Transverse colon (tissue), 4 donors: ENCODE measurements at places on chromosomes 4 and X.

DNA sequence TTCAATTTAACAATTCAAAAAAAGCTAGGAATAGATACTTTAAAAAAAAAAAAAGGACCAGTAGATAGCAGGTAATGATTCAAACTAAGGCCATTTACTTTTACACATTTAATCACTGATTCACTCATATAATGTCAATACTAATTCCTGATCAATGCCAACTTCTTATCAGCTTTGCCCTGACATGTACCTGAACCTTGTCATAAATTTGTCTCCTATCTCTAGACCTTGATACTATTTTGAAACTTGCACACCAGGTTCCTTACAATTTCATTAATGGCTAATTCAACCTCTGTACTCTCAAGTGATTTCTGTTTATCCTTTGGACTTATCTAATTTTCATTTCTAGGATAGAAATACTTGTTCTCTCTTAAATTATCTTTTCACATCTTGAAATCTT is 55.4 kb downstream of the UGT2B4 start:
- no peak for DNase-seq

GRCh38 chr4:119165767-119166166 is 30.1 kb downstream of the MYOZ2 start:
- no peak for DNase-seq

DNA sequence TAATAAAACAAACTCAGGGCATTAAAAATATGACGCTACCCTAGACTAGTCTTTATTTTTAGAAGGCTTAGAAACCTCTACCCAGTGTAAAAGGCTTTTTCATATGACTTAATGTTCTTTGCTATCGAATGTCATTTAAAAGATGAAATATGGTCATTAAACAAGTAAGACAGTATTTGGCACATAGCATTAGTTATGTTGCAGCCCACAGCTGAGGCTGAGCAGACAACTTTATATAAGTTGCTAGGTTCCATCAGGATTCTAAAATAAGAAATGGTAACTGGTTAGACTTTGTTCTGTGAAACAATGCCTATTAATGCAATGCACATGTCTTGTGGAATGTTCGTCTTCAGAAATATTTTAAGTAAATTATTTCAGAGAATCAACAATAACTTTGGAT is 10.4 kb upstream of the PRSS12 start:
- DNase-seq = no peak

DNA sequence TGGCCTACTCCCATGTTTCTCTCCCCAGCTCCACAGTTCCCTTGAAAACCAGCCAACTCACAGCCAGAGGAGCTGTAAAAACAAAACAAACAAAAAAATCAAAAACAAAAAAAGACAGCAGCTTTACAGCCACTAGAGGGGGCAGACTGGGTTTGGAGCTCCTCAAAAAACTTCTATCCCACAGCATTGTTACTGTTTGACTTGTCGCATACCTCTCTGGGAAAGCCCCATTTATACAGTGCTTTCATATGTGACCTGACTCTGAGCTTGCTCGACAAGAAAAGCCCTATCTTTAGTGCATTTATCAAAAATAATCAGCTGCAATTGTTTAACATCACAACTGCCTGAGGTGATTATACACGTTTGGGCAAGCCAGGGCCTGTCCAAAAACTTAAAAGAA is 21.6 kb downstream of the TSPAN6 start:
- DNase-seq = peak; percentile 18

GRCh38 chrX:141760761-141761160 is 62.2 kb upstream of the SPANXD start:
- no peak for DNase-seq

DNA sequence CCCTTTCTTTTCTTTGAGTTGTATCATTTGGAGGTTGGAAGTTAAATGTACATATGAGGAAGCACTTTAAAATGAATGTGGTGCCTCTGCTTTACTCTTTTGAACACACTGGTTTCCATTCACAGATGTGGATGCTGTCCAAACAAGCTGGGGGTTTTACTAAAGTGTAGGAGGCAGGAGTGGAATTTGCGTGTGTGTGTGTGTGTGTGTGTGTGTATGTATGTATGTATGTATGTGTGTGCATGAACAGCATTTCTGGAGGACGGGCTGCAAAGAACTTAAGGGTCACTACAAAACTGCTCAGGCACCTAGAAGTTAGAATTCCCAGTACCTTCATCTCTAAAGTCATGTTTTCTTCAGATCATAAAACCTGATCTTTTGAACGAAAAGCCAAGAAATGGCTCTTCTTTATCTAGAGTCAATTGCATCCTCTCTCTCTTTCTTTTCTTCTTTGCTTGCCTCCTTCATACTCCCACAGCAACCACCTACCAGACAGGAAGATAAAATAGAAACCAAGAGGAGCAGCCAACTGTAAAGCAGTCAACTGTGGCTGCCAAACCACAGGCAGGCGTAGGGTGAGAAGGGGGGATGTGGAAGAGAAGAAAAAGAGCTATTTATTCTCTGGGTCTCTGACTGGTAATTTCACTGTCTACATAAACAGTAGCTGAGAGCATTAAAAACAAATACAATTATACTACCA is 177.0 kb upstream of the RASGEF1B start:
- DNase-seq = peak; percentile 15

DNA sequence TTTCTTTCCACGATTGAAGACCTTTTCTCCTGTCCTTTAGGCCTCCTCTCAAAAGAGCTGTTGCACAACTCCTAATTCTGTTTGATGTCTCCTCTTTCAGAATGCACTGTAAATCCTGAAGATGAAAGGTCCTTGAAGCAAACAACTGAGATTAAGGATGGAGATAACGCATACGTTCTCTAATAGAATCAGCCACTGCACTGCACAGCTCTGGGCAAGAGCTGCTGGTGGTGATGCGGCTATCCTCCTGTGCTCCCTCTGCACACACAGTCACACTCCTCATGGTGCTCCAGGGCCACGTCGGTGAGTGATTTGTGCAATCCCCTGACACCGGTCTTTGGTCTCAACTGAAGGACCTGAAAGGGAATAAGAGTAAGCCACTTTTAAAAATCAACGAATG is 208.7 kb downstream of the PDGFC start:
- no peak for DNase-seq

DNA sequence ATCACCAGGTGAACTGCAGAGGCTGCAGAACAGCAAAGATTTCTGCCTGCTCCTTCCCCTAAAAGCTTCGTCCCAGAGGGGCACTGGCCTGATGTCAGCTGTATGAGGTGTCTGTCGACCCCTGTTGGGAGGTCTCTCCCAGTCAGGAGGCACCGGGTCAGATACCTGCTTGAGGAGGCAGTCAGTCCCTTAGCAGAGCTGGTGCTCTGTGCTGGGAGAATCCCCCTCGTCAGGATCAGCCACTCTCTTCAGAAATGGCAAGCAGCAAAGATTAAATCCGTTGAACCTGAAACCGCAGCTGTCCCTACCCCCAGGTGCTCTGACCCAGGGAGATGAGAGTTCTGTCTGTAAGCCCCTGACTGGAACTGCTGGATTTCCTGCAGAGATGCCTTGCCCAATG is 1166.3 kb upstream of the ADGRL3 start:
- DNase-seq = no peak

DNA sequence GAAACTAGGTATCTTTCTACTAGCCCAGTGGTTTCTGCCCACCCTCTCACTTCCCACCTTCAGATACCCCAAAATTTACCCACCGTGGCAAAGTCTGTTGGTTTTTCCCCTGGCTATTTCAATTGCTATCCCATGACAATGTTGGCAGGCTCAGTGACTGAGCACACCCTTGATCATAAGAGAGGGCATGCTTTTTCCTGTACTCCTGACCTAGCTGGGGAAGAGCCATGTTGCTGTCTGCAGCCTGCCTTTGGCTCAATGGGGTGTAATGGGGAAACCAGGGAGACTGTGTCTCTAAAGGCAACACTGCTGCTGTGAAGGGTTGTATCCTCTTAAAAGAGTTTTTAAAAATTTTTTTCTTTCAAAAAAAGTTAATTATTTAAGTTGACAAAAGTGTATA is 90.4 kb upstream of the CITED1 start:
- no peak for DNase-seq

DNA sequence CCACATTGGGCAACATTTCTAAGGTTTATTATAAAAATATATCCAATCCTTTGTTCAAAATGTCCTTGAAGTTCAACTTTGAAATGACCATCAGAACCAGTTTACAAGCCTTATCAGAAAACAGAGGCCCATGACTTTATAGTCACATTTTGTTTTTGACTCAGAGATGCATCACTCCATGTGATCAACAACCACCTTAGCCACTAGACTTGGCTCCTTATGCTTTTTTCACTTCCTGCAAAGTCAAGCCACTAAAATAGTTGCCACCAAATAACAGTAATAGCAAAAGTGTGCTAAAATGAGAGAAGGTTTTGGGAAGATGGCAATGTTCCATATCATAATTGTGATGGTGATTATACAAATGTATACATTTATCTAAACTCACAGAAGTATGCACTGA is 181.7 kb downstream of the MAML3 start:
- DNase-seq = no peak

DNA sequence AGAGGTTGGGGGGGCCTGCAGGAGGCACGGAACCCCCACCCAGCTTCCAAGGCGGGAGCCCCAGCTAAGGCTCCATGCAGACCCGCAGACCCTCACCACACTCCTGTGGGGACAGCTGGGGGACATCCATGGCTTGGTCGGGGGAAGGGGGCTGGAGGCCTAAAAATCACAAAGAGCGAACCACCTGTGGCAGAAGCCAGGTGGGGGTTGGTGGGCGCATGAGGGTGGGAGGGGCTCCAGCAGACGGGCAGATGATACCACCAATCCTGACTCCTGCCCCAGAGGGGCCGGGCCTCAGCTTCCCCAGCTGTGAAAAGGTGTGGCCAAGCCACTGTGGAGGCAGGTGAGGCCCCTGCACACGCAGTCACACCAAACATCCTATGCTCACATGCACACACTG is 111.6 kb downstream of the FAM53A start:
- no peak for DNase-seq

DNA sequence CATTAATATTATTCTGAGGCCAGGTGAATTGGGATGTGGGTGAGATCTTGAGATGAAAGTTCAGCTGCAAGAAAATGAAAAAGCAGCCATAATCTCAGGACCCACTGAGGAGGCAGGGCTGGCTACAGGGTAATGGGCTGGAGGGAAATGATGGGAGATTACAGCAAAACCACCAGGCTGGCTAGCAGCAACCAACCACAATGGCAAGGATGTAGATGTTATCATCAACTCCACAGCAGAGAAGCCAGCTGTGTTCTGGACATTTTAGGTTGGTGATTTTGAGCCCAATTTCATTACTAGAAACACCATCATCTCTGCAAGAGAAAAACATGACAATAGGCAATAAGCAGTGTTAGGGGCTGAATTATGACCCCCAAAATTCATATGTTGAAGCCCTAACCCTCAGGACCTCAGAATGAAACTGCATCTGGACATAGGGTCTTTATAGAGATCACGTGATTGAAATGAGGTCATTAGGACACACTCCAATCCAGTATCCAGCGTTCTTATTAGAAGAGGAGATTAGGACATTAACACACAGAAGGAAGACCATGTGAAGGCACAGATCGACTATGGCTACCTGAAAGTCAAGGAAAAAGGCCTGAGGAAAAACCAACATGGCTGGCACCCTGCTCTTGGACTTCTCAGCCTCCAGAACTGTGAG is 139.8 kb upstream of the KIT start:
- DNase-seq = no peak

DNA sequence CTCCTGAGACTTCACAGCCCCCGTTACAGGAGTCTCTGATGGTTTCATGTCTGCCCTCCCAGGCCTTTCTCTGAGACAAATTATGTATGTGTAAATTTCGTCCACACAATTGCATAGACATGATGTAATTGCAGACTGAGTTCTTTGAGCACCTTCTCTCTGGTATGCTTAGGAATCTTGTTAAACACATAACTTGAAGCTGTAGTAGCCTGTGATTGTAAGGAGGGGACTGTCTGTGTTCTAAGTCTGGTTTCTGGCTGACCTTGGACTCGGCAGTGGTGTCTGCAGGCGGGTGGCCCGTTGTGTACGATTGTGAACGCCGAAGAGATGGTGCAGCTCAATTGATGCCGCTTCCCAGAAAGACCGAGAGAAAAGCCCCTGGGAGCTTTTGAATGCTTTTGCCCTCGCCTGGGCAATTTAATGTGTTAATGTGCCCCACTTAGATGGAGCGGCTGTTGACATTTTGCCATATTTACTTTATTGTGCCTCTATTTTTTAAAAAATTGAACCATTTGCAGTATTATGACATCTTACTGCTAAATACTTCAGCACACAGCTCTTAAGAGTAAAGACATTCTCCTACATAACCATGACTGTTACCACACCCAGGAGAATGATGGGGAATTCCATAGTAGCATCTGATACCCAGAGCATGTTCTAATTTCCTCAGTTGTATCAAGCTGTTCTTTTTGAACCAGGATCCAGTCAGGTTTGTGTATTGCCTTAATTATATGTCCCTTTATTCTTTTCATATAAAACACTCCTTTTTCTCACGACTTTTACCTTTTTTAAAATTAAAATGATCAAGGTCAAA is 58.4 kb upstream of the TADA2B start:
- DNase-seq = no peak

- DNase-seq = no peak
Observed at GRCh38 chr4:62133101-62133897, 933.2 kb downstream of the ADGRL3 start.

DNA sequence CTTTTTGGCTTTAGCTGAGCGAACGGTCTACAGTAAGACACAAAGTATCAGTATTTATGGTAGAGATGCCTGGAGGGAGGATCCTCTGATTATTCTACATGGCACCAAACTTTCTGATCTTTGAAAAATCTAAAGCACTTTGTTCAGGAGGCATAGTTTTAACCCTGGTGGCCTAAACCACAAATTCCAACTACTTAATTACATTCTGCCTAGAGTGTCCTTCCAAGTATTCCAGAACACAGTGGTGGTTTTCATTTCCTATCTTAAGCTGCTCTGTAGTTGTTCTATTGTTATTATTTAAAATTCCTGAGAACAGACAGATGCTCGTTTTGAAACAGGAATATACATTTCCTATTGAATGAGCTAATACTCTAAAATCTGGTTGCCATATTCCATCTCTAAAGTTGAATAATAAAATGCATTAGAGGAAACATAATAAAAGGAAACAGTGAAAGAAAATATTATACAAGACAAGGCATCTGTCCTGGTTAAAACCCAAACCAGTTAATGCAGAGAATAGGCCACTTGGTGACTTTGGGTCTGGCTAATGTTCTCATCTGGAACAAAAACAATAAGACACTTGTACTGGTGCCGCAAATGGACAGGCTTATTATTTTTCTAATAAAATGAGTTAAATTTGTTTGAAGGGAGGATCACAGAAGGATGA is 657.4 kb downstream of the SPRY1 start:
- DNase-seq = no peak

DNA sequence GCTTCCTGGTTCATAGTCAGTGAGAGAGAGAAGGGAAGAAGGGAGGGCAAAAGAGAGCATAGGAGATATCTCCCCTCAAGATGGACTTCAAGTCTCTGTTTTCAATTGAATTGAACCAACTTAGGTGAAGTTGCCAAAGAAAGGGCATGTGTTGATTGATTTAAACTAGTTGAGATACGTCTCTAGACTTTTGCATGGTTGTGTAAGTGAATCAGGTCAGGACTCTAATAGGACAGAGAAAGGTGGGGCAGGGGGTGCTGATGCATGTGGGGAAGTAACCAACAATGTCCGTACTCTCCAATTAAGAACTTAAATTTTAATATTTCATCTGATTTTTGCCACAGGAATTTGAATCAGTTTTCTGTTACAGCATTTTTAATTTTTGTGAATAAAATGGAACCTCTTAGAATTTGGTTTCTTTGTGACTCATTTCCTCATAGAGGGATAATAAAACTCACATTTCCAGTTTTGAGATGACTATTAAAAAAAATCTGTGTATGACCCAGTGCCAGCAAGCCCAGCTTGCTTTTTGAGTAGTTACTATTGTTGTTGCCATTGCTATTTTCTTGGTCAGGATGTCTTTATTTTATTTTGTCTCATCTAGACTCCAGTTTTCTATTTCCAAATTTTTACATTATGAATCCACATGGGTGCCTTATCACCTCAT is 37.3 kb downstream of the SLIT2 start:
- DNase-seq = no peak
